Brain microvascular endothelial cell (primary cell): ENCODE measurements at places on chromosomes 5 and 9.
A peak's percentile ranks its signal among the peaks of the same experiment; 100 is the strongest.

- peak; percentile 51 for DNase-seq
Measured at GRCh38 chr5:42912184-42912798, 100.6 kb upstream of the SELENOP start.

DNA sequence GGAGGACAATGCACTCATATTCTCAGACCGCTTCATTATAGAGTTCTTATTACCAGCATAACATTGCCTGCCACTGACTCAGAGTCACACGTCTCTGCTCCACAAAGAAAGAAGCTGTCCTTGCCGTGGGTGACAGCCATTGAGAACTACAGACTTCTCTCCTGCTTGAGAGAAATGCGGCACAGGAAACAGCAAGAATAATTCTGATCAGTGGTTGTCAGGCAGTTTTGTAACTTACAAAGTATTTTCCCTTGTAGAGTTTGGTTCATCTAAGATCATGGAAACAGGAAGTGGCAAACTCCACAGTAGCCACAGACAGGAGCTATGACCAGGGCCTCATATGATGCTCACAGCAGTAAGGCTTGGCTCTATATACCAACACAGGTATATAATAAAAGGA is 47.0 kb downstream of the KCNV2 start:
- peak; percentile 12 for DNase-seq

- DNase-seq = no peak
Measured at GRCh38 chr5:89816038-89816437, 593.5 kb downstream of the CETN3 start.

GRCh38 chr5:173832386-173832785 is 55.8 kb upstream of the CPEB4 start:
- DNase-seq = no peak

- DNase-seq = no peak
Measured at GRCh38 chr5:60597572-60598320, 102.2 kb downstream of the DEPDC1B start.

- no peak for DNase-seq
Measured at GRCh38 chr9:133844881-133845410, 106.8 kb upstream of the SARDH start.

DNA sequence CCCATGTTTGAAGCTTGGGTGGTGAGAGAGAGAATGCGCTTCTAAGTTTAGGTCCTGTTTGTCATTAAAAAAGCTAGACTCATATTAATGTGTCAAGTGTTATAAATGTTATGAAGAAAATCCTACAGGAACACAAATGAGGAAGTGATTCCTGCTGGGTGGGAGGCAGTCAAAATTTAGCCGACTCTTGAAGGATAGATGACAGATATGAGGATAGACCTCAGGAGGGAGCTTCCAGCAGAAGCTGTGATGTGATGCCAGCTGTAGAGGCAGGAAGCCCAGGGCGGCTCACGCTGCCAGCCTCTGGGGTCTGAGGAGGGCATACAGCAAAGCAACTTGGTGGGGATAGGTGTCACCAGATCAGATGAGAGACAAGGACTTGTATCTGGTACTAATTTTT is 74.7 kb upstream of the ADAMTS16 start:
- no peak for DNase-seq

DNA sequence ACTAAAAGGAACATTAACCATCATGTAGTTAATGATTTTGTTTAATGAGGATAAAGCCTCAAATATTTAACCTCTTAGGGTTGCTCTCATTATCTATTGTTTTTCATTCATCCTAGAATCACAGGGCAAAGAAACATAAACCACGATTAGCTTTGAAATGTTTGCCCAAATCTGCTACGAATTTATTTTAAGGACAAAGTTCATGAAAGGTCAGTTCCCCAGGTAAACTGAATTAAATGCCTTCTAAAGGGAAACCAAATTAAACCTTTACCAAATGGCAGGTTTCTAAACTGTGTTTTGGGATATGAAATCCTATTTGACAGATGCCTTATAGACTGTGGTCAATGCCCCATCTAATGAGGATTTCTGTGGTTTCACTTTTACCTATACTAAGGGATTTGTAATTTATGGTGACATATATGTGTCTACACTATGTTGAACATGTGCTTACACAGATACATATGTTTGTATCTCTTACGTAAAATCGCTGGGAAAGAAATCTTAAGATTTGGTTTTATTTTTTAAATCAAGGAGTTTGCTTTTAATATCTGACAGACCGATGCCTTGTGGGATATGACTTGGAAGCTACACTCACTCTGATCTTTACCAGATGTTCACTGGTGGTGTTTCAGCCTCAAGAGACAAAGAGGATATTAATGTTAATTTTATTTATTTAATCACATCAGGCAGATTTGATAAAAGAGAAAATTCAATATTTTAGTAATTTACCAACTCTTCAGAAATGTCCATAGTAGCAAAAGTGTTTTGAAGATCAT is 188.4 kb downstream of the GLIS3 start:
- no peak for DNase-seq

DNA sequence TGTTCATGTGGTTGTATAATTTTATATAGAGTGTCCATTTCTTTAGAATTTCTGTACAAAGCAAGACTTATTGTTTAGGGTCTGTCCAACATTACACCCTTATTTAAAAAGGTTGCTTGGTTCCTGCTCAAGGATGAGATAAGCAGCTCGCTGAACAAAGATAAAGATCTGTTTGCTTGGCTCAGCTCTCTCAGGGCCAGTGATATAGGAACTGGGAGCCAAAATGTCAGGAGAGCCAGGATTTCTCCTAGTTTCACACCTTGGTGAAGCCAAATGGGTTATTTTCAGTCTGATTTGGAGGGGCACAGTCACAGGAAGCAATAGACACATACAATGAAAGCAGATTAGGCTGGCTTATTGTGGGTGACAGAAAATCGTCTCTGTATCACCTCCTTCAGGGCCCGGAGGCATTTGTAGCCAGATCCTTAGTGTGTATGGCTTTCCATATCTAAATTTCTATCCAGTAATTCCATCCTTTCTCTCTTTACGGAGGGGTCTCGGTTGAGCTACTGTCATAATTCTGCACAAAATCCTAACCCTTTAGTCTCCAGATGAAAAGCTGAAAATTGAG is 396.4 kb downstream of the TMEM232 start:
- no peak for DNase-seq

GRCh38 chr5:51544031-51544785 is 161.0 kb downstream of the ISL1 start:
- no peak for DNase-seq

DNA sequence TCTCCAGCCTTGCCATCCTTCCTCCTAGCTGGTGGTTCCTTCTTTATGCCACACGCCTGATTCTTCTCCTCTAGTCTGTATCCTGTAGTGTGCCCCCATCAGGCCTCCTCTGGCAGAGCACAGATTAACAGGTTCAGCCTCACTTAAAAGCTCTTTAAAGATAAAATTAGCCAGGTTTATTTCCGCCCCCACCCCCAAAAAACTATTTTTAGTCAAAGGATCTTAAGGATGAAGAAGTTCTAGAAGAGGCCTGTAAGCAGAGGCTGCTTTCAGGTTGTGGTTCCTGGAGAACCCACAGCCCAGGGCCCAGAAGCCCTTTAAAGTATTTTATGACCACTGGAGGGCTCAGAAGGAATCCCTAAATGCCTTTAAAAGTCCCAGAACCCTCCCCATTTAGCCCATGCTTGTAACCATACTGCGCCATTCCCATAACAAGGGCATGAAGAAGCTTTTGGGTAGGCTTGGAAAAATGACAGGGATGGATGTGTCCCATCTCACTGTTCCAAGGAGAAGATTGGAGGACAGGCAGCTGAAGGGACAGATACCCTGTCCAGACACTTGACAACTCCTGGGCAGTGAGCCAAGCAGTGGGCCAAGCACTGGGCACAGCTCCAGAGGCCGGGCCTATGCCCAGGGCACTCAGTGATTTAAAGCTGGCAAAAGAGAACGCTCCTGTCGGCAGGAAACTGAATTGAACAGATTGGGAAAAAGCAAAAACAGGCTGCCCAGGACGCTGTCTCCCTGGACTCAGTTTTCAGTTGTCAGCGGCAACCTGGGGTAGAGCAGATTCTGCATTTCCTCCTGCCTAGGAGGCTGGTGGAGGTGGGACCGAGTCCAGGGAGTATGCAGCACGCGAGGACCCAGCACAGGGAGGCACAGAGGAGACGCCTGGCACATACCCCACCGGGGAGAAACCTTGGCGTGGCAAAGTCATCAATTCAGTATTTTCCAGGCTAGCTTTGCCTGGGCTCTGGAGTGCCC is 106.3 kb upstream of the SSBP2 start:
- DNase-seq = no peak

DNA sequence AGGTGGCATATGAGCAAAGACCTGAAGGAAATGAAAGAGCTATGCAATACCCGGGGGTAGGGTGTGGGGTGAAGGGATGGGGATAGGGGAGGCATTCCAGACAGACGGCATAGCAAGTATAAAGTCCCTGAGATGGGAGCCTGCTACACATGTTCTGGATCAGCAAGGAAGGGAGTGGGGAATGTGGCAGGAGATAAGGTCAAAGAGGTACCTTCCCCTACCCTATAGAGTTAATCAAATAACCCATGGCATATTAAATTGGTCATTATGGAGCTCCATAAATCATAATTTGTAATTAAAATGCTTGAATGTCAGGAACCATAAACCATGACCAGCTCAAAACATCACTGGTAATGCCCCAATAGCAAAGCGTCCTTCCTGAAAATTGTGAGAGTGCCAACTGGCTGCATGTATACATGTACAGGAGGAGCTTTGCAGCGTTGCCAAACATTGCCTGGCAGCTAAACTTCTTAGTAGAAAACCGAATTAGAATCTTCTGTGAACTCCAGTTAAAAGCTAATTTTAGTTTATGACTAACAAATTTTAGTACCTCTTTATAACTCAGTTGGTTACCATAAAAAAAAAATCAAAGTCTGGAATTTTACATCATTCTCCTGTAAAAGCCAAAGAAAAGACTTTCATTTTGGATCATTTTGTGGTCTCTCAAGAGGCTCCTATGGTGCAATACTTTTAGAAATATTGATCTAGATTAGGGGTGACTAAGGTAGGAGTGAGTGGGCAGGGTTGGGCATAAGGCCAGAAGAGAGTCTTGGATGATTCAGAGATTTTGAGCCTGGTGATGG is 4.7 kb downstream of the DNAI1 start:
- DNase-seq = peak; percentile 46

DNA sequence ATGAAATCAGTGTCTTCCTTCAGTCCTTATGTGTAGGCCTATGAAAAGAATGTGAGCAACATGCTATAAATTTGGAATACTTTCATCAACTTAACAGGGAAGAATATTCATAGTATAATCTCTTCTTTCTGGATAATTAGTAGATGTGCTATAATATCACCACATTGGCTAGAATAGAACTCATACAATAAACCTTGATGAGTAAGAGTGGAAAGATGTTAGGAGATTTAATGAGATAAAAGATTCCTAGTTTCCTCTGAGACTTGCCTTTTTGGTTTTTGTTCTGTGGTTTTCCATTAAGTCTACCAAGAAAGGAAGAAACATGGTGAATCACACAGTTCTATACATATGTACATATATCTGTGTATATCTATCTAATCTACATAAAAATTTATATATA is 301.8 kb upstream of the PRR16 start:
- no peak for DNase-seq

DNA sequence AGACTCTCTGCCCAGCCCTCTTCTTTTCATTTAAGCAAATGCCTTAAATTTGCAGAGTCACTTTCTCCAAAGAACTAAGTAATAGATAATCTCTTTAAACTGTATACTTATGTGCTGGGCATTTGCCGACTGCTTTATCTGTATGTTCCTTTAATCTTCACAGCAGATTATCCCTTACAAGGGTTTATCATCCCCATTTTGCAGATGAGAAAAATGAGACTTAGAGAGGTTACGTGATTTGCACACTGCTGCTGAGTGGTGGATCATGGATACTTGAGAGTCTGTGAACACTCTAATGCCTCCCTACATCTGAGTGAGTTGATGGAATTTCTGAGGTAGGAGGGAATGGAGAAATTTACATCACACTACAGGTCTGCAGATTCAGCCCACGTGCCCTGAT is 4.2 kb downstream of the ZNF79 start:
- DNase-seq = no peak

DNA sequence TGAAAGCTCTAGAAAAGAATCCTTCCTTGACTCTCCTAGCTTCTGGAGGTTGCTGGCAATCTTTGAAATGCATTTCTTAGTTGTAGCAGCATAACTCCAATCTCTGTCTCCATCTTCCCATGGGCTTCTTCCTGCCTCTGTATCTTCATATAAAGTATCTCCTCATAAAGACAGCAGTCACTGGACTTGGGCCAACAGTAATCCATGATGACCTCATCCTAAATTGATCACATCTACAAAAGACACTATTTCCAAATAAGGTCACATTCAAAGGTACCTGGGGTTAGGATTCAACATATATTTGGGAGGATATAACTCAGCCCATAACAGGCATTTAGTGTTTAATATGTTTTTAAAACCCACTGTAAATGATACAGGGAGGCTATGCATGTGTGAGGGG is 123.3 kb downstream of the MLLT3 start:
- no peak for DNase-seq

- no peak for DNase-seq
Measured at GRCh38 chr5:127840198-127840524, 137.0 kb downstream of the CCDC192 start.

DNA sequence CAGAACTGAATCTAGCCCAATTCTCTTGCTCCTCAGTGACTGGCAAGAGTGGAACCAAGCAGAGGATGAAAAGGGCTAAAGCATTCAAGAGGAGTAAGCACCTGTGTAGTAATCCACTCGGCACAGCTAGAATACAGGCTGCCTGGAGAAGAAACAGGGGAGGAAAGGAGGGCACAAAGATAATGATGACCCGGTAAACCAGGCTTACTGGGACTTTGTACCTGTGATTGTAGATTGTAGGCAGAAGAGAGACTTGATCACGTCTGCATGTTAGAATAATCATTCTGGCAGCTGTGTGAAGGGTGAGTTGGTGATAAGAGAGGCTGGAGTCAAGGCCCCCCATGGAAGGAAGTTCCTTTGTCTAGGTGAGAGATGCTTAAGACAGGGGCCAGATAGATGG is 20.6 kb upstream of the TNFSF15 start:
- DNase-seq = no peak

DNA sequence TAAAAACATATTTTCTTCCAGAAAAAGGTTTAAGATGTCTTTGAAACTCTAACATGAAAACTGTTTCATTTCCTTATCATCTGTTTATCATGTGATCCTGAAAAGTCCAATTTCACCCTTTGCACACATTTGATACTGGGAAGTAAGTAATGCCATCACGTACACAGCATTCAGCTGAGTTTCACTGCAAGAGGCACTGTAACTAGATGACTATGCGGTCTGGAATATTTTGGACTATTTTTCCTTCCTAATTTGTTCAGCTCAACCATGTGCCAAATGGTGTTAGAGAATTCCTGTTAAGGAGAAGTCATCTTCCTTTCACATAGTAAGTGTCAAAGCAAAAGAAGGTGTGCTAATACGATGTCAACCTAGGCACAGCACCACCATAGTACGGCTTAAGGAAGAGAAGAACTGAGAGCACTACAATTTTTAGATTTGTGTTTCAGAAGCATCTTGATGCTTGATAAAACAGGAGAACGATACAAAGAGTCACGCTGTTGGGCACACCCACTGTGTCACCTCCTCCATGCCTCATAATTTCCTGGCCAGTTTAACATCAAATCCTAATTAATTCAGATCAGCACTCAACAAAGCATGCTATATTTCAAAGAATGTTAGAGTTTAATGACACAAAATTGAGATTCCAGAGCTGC is 77.5 kb downstream of the GNAQ start:
- DNase-seq = peak; percentile 24
